ENCODE measurements at places on chromosomes 1 and 21.

DNA sequence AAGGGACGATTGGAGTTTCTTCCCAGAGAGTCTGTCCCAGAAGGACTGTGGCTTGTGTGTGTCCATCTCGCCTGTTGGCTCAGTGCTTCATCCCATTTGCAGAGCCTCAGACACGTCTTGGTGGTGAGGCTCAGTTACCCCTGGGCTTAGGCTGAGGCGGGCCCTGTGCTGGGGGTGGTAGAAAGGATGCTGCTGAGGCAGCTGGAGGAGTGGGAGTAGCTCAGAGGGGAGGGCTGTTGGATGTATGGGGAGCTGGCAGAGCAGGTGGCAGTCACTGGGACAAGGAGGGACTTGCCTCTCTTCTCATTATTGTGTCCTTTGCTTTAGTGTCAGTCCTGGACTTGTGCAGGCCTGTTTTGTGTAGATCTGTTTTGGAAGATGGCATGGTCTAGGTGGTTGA is 7.3 kb upstream of the MIIP start:
- H3K4me1 ChIP-seq, result peaks cover 27% of the 10 kb centered on the region
- peak overlapping the region; percentile 67 for H3K27ac ChIP-seq
- no peaks in the 10 kb centered on the region for H3K27me3 ChIP-seq
- H3K4me3 ChIP-seq, result peak overlapping the region; percentile 9
- H3K36me3 ChIP-seq, result peaks cover 22% of the 10 kb centered on the region
- no peak for DNase-seq

DNA sequence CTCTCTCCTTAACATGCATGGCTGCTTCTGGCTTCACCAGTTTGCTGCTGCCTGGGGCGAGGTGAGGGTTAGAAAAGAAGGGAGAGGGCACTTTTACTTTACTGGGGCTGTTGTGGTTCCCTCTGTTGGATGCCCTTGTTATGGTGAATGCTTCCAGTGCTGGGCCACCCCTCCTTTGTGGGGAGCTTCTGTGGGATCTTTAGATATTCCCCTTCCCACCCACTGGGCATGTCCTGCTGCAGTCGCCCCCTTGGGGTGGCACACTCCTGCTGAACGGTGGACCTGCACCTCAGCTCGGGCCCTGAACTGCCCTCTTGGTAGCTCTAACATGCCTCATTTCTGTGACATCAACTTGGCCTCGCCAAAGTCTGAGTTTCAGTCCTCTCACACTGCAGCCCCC is 6.0 kb downstream of the TNN start:
- H3K4me1 ChIP-seq, result peaks cover 24% of the 10 kb centered on the region
- no peaks in the 10 kb centered on the region for H3K36me3 ChIP-seq
- no peaks in the 10 kb centered on the region for H3K27me3 ChIP-seq
- no peak overlapping the region for H3K27ac ChIP-seq
- H3K4me3 ChIP-seq, result no peak overlapping the region

- DNase-seq, result no peak
- H3K27ac ChIP-seq, result no peak overlapping the region
- H3K4me1 ChIP-seq, result no peaks in the 10 kb centered on the region
- H3K36me3 ChIP-seq, result no peaks in the 10 kb centered on the region
- peaks cover 20% of the 10 kb centered on the region for H3K27me3 ChIP-seq
Observed at GRCh38 chr1:67792741-67793458, 40.4 kb downstream of the GNG12 start.

DNA sequence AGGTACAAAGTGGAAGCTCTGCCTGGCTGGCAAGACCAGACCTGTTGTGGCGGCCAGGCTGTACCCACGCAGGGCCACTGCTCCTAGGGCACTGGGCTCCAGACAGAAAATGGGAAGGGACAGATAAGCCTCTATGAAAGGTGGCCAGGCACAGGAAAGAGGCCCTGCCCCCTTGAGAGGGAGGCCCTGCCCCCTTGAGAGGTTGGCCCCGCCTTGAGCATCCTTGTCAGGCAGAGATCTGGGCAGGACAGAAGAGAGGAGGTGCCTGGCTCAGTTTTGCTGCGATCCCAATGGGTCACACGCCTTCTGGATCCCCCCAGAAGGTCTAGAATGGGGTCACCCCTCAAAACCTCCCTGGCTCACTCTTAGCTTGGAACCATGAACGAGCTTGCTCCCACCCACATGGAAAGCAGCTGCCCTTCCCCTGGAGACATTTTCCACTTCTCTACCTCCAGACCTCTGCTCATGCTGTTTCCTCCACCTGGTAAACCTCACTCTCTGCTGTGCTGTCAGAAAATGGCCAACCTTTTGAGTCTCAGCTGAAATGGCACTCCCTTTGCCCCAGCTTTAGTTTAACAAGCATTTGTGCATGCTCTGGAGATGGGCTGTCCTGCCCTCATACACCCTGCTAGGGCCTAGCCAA is 17.5 kb upstream of the ECE1 start:
- H3K27me3 ChIP-seq, result no peaks in the 10 kb centered on the region
- DNase-seq, result no peak
- peaks cover 2% of the 10 kb centered on the region for H3K36me3 ChIP-seq

GRCh38 chr21:45930792-45931191 is 50.8 kb upstream of the COL6A1 start:
- peaks cover 22% of the 10 kb centered on the region for H3K4me1 ChIP-seq
- H3K27ac ChIP-seq, result no peak overlapping the region
- no peak overlapping the region for H3K4me3 ChIP-seq
- no peaks in the 10 kb centered on the region for H3K36me3 ChIP-seq
- no peaks in the 10 kb centered on the region for H3K27me3 ChIP-seq
- no peak for DNase-seq

Measured in activated T-cell treated with anti-CD3 and anti-CD28 coated beads, Interleukin-2, amount 50 U/mL, for 72 hours (primary cell).